ENCODE measurements at places on chromosomes 5 and 9. TPM values are rescaled to one million over a fixed set of nuclear protein-coding genes. Genes with fewer than 3 reads are reported as not detected.

ATP10B gene
- 15.2 TPM for total RNA-seq

SMIM33 gene
- not detected for total RNA-seq

GFRA3 gene
- not detected for total RNA-seq

FOXD4L6 gene
- under 0.01 TPM for total RNA-seq

PCDHGC4 gene
- 1.2 TPM for total RNA-seq

CDH9 gene
- not detected for total RNA-seq

NUTM2G gene
- not detected for total RNA-seq

PCDHGA8 gene
- 1.3 TPM for total RNA-seq

MSX2 gene
- total RNA-seq = 0.21 TPM

IL4 gene
- total RNA-seq = not detected

CDX1 gene
- not detected for total RNA-seq

NIPBL gene
- 48.1 TPM for total RNA-seq

FBP1 gene
- under 0.01 TPM for total RNA-seq

RNF180 gene
- total RNA-seq = 2.7 TPM

CCDC192 gene
- total RNA-seq = not detected

TMOD1 gene
- not detected for total RNA-seq

PCDHB2 gene
- 0.34 TPM for total RNA-seq
